Activated gamma-delta T cell treated with anti-CD3 and anti-CD28 coated beads, Interleukin-2, amount 50 U/mL, for 16 hours (primary cell): ENCODE measurements at places on chromosomes 16 and 17.

GRCh38 chr17:29158488-29159275 is 21.5 kb downstream of the MYO18A start:
- DNase-seq = no peak

- no peak for DNase-seq
Observed at GRCh38 chr17:80223142-80223815, 3.1 kb downstream of the SLC26A11 start.

DNA sequence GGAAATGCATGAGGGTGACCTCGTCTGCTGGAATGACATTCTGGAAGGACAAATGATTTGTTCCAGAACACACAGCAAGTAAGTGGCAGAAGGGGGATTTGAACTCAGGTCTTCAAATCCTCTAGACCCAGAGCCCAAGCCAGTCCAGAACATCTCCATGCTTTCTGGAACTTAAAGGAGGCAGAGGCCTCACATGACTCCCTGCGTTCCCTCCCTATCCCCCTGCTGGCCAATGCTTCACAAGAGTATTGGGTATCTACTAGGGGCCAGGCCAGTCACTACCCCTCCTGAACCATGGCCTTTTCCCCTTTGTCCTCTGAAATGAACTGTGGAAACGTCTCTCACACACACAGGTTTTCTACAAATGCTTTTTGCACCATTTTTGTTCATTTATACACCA is 7.6 kb upstream of the BEAN1 start:
- DNase-seq = no peak

- DNase-seq = no peak
Observed at GRCh38 chr17:40321524-40321929, 12.5 kb downstream of the RARA start.

DNA sequence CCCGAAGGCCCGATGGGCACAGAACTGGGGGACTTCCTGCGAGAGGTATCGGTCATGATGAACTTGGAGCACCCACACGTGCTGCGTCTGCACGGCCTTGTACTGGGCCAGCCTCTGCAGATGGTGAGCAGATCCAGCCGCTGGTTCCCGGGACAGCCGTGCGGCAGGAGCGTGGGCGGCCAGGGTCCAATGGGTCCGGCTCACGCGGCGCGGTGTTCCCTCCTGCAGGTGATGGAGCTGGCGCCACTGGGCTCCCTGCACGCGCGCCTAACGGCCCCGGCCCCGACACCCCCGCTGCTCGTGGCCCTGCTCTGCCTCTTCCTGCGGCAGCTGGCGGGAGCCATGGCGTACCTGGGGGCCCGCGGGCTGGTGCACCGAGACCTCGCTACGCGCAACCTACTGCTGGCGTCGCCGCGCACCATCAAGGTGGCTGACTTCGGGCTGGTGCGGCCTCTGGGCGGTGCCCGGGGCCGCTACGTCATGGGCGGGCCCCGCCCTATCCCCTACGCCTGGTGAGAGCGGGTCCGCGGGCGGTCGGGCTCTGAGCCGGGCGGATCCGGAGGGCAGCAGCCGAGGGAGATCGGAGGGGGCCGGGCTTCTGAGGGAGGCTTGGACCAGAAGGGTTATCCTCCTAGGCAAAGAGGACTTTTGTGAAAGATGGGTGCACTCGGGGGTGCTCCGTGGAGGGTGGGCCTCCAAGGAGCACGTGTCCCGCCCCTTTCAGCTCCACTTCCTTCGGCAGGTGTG is 3.0 kb downstream of the TNK1 start:
- DNase-seq = peak; percentile 64

GRCh38 chr17:78677303-78678221 is 100.4 kb upstream of the DNAH17 start:
- no peak for DNase-seq

DNA sequence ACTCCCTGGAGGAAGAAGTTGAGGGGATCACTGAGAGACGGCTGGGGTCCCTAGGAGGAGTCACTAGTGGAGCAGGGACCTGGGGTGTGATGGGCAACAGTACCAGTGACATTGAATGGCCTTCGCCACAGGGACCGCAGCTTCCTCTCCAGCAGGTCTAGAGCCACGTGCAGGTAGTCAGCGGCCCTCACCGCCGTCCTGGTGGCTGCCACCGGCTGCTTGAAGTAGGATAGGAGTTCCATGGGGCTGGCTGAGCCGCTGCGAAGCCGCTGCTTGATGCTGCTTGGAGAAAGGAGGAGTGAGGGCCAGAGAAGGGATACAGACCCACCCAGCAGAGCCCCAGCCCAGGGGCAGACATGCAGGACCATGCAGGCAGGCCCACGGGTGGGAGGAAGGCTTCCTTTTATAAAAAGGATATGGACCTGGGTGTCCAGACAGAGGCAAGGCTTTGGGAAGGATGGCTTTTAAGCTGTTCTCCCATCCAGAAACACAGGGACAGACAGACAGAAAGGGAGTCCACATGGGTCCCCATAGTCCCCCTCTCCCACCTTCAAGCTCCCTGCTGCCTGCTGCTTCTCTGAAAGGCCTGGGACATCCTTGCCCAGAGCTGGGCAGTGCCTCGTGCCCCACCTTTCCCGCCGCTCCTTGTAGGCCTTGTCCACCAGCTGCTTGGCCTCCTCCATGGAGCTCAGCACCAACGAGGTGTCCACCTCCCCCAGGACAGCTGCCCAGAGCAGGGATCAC is 827 bp downstream of the MPO start:
- no peak for DNase-seq

DNA sequence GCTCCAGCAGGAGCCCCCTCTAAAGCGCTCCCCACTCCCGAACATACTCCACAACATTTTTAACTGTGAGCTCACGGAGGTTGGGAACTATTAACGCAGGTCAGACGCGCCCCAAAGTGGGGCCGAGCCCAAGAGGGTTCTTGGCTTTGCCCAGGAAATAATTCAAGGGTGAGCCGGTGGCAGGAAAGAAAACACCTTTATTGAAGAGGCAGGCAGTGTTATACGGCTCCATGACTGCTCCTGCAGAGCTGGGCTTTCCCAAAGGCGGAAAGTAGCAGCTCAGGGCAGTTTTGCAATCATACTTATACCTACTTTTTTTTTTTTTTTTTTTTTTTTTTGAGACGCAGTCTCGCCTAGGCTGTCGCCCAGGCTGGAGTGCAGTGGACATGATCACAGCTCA is 6.2 kb downstream of the ADCY9 start:
- no peak for DNase-seq

GRCh38 chr17:62615503-62615902 is 12.0 kb upstream of the MRC2 start:
- DNase-seq = no peak

GRCh38 chr17:15999974-16000827 is 577 bp downstream of the TTC19 start:
- peak; percentile 19 for DNase-seq

DNA sequence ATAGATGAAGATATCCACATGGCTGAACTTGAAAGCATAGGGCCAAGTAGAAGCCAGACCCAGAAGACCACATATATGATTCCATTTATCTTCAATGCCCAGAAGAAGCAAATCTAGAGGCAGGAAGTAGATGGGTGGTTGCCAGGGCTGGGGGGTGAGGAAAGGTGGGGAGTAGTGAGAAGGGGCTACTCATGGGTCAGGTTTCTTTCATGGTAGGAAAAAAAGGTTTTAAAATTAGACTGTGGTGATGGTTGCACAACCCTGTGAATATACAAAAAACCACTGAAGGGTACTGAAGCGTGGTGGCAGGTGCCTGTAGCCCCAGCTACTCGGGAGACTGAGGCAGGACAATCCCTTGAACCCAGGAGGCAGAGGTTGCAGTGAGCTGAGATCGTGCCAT is 5.4 kb downstream of the CD2BP2 start:
- DNase-seq = no peak
